ENCODE measurements at places on chromosomes 13 and 19.

GRCh38 chr19:36151144-36152018 lies 866 bp downstream of the COX7A1 start:
- DNase-seq: no peak

DNA sequence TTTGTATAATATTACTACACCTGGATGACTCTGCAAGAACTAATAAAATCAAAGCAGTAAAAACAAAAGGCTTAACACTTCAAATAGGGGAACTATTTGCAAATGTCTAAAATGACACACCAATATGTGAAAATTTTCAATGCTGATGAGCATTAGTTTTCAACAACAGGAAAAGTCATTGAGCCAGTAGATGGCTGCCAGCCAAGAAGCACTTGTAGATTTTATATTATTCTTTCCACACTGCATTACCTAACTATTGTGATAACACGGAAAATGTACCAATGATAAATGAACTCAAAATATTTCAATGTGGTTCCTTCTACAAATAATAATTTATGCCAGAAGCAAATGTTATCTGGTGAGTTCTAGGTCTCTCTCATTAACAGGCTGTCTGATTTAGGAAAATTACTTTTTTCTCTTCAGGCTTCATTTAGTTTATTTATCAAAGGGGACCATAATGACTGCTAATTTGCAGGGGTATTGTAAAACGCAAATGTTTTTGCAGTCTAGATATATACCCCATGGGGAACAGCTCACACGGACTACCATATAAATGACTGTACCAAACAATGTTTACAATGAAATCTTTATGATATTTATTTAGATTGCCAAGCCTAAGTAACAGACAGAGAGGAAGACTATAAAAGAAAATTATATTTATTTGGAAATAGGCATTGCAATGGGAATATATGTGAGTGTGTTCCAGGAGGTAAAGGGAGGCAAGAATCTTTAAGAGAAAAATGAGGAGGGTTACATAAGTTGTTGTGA lies 407.8 kb downstream of the LIG4 start:
- no peak for DNase-seq

DNA sequence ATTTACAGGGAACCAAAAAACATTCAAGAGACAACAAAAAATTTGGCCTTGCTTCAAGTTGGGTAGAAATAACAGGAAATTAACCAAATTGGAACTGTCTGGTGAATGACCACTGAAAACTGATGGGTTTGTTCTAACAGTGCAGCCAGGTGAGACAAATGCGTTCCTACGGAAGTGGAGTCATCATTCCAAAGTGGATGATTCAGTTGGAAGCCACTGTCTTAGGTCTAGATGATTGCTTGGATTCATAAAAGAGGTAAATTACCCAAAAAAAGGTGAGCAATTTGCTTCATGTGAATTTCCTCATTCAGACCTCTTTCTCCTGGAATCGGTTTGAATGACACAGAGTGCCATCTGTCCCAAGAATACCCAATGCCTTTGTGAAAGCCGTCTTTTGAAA lies 87.1 kb upstream of the IPO5 start:
- no peak for DNase-seq

- DNase-seq: no peak
Measured at GRCh38 chr19:5093297-5093928, 124.5 kb downstream of the KDM4B start.

- DNase-seq: no peak
Measured at GRCh38 chr19:39193803-39194202, 3.0 kb upstream of the NCCRP1 start.
